ENCODE measurements at places on chromosomes 1 and 21.
A peak's percentile ranks its signal among the peaks of the same experiment; 100 is the strongest.

GRCh38 chr1:14236097-14236496, 362.4 kb upstream of the KAZN start:
- DNase-seq: no peak

GRCh38 chr1:4939266-4939665, 284.9 kb downstream of the AJAP1 start:
- DNase-seq: no peak

GRCh38 chr1:6577831-6578525, 1.8 kb upstream of the ZBTB48 start:
- no peak for DNase-seq

DNA sequence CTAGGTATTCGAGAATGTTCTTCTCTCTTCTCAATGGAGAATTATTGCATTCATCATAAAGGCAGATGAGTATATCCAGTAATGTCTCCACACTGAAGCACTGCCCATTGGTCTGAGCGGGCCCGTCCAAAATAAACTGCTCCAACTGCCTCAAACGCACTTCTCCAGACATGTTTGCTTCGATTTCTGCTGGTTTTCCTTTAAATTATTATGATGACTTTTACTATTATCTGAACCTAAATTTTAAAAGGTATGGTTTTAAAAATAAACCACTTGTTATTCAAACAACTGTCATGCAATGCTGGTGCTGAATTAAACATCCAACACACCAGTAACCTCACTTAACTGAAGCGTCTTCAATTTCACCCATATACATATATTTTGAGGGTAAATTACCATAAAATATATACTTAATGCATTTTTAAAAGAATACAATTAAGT, 1.3 kb downstream of the CDC42BPA start:
- no peak for DNase-seq

GRCh38 chr1:112466078-112466660, 42.6 kb upstream of the WNT2B start:
- peak; percentile 84 for DNase-seq

GRCh38 chr1:61226791-61227567, 144.6 kb downstream of the NFIA start:
- no peak for DNase-seq

DNA sequence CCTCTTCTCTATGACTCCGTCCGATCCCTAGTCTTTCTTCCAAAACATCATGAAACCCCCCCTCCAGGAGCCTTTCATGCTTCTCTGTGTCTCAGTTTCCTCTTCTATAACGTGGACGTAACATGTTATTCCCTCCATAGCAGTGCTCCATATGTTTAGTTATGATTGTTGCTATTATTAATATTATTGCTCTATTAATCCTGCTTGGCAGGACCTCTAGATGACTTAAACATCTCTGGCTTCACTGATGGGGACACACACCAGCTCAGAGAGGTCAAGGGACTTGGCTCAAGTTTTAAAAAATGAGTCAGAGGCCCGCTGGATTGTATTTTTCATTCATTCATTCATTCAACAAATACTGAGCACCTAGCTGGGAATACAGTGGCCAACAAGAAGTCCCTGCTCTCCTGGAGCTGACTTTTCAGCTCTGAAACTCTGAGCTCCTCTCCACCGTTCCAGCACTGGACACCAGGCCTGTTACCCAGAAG, 404 bp upstream of the CPLANE2 start:
- DNase-seq: no peak

DNA sequence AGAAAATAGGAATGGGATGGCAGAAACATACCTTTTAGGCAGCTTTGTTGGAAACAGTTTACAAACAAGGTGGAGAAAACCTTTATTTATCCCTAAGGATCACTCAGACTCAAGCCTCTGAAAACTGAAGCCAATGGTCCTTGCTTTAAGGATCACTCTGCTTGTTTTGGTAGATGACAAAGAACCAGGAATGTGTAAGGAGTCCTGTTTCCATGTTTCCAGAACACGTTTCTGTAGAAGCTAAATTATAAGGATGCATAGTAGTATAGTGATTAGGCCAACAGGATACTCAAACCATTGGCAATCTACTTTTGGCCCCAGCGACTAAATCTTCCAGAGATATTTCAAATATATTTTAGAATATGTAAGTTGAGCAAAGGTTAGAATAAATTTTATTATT, 149.1 kb upstream of the HP1BP3 start:
- no peak for DNase-seq

DNA sequence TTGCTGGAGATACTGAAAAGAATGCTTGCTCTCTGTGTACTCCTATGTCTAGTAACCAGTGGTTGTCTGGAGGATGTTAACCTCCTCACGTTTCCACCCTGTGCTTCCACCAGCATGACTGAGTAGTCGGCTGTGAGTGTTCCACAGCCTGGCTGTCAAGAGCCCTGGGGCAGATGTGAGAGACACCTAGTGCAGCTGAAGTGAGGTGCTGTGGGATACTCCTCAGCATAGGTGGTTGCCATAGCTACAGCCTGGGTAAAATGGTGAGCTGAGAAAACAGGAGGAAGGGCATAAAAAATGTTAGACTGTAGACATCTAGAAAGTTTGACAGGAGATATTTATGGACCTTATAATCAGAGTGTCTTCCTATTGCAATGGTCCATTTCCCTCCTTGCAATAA, 15.8 kb downstream of the IVL start:
- no peak for DNase-seq

DNA sequence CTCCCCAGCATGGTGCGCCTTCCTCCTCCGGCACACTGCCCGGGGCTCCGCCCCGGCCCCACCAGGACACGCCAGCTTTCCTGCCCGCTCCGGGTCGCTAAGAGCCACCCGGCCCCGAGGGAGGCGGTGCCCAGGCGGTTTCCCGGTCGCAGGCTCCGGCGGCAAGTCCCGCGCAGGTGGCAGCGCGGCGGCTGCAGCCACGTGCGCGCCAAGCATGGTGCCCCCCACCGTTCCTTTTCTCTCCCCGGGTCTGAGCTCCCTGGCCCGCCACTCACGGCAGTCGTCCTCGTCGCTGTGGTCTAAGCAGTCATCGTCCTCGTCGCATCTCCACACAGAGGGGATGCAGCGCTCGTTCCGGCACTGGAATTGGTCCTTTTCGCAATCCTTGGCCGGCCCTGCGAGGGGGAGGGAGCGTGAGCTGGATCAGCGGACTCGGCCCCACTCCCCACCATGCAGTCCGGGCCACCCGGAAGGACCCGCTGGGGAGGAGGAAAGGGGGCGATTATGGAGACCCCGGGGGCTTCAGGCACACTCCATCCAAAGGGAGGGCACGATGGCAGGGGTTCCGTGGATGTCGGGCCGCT, 1.2 kb downstream of the LRP8 start:
- peak; percentile 51 for DNase-seq

DNA sequence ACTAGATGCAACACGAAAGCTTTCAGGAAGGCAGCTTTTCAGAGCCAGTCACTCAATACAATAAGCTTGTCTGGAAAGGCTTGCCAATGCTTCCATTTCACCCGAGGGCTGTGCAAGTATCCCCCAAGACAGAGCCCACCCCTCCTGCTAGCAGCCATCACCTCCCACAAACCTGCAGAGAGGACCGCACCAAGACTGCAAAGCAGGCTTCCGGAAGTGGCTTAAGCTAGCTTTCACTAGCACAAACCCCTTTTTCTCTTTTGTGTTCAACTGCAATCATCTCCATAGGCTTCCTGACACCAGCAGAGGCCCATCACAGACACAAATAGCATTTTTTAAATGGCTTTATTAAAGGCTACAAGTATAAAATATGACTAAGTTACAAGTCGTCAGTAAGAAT, 31.5 kb downstream of the C1orf198 start:
- DNase-seq: no peak

DNA sequence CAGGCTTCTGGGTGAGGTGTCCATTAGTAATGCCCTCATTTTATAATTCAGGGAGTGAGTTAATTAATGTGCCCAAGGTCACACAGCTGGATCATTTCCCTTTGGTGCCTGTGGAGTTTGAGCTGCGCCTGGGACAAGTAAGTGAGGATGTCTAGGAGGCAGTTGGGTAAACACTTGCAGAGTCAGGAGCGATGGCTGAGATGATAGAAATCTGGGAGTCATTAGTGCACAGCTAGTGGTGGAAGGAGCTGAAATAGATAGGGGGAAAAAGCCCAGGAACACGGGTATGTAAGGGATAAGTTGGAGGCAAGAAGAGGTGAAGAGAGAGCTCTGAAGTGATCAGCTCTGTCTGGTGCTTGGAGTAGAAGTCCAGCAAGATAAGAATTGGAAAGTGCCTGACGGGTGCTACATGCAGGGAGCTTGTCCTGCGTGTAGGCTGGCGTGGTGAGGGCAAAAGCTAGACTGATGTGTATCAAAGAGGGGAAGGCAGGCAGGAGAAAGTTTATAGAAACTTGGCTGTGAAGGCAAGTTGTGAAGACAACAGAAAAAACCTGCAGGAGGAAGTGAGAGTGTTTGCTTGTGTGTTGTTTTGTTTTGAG, 1.7 kb upstream of the SCAF4 start:
- DNase-seq: no peak

GRCh38 chr21:14602382-14602958, 56.4 kb upstream of the SAMSN1 start:
- DNase-seq: no peak

- no peak for DNase-seq
These were observed 184.4 kb upstream of the GALNT2 start for GRCh38 chr1:229882621-229883020.

- no peak for DNase-seq
These were observed 109.0 kb upstream of the KCTD3 start for GRCh38 chr1:215458104-215458503.

- no peak for DNase-seq
These were observed 7.6 kb downstream of the CYP4B1 start for GRCh38 chr1:46806196-46807020.

DNA sequence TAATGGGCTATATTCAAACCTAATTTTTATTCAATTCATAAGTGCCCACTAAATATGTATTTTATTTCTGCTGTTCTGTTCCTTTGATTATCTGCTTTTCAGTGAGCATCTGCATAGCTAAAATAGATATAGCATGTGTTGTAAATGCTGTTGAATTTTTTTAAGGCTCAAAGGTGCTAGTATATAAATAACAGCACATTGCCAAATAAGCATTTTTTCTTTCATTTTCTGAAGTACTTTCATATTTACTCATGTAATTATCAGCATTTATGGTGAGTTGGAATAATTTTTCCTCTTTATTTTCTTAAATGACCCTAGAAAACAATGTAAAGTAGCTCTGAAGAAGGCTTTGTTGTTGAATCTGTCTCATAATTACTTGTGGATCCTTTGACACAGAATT, 69.6 kb upstream of the B3GALT2 start:
- no peak for DNase-seq

DNA sequence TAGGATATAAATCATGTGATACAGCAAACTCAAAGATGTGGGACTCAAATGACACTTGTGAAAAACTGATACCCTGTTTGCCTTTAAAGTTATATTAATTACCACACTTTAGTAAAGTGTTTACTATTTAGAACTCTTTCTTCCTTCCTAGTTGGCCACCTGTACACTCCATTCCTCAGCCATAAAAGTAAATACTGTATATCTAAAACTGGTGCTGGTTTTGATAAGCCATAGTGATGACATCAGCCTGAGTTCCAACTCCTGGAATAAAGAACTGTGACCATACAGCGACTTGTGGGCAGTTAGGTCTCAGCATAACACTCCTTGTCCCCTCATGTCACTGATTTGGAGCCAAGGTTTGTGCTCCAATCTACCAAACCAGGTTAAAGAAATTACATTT, 2.8 kb downstream of the PTGER3 start:
- no peak for DNase-seq

DNA sequence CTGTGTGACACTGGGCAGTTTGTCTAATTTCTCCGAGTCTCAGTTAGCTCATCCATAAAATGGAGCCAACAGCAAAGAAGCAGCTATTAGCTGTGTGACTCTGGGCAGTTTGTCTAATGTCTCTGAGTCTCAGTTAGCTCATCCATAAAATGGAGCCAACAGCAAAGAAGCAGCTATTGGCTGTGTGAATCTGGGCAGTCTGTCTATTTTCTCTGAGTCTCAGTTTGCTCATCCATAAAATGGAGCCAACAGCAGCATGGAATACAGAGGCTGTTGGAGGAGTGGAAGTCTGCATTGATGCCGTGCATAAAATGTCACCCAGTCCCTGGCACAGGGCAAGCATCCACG, 297.0 kb upstream of the VAMP3 start:
- DNase-seq: no peak

DNA sequence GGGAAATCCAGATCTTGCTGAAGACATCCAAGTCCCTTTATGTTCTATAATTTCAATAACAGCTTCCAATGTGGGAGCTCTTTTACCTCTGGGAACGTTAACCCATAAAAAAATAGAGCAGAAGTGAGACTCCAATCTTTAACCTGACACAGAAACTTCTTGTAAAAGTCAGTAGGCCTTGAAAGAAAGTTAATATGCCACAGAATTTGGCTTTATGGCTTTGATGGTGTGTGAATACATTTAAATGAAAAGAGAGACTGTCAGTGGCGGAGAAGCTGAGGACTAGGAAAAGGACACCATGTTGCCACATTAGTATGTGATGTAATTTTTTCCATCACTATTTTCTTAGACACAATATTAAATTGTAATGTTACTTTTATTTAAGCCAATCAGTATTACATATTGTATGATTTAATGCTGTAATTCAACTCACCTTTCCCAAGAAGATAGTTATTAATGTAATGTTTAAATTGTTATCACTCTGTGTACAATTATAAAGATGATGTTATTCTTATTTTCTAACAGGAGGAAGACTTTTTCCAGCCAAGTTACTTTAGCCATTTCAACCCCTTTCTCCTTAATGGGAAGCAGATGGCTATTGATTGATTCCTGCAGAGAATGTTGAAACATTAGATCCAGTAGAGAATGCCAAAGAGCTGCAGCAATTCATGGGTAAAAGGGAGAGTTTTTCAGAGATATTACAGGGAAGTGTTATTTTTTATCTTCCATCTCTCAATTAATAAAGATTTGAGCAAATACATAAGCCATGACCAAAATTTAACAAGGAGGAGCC, 17.5 kb upstream of the CLDN8 start:
- no peak for DNase-seq

DNA sequence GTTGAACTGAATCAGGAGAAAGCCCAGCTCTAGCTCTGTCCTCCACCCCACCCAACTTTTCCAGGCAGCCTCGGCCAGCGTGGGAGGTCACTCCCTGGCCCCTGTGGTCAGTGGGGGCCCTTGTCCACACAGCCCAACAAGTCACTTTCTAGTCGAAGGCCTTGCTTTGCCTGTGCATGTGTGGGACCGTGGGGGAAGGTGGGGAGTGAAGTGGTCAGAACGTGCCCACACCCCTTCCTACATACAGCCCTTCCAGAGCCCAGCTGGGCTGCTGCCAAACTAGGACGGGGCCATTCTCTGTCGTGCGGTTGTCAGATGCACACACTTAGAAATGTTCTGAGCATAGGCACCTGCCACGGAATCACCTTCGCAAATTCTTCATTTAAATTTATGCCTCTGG, 18.0 kb downstream of the FAAP20 start:
- no peak for DNase-seq

All from activated CD8-positive, alpha-beta memory T cell treated with anti-CD3 and anti-CD28 coated beads, Interleukin-2, amount 50 U/mL, for 4 hours (primary cell).